ENCODE measurements at places on chromosomes 3 and 15. TPM values are rescaled to one million over a fixed set of nuclear protein-coding genes. Genes with fewer than 3 reads are reported as not detected.
A peak's percentile ranks its signal among the peaks of the same experiment; 100 is the strongest.

The ZPLD1 gene
- not detected for total RNA-seq

The SCAANT1 gene
- total RNA-seq, result not detected

The DET1 gene
- total RNA-seq, result 8.6 TPM

The SERINC4 gene
- total RNA-seq, result not detected

The FEZF2 gene
- total RNA-seq, result not detected

DNA sequence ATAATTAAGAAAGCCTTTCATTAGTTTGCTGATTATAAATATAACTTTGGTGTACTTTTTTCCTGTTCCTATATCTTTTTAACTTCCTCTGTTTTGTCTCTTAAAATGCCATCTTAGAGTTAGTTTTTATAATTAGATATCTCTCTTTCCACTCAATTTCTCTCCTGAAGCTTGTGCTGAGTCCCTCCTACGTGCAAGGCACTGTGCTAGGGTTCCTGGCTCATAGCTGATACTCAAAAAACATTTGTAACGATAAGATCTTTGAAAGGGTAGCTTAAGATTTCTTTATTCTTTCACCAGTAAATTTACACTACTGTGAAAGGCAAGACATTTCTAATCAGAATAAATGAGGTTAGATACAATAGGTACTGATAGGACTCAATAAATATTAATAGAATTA, 358.8 kb downstream of the MECOM start:
- DNase-seq, result no peak
- H3K36me3 ChIP-seq, result no peaks in the 10 kb centered on the region
- H3K4me1 ChIP-seq, result no peaks in the 10 kb centered on the region

- peak overlapping the region; percentile 61 for H3K4me3 ChIP-seq
- no peaks in the 10 kb centered on the region for H3K4me1 ChIP-seq
- H3K27me3 ChIP-seq, result peaks cover 16% of the 10 kb centered on the region
- no peak overlapping the region for H3K27ac ChIP-seq
- DNase-seq, result peak; percentile 40
Measured at GRCh38 chr15:44710236-44711095, 657 bp downstream of the PATL2 start.

GRCh38 chr3:58117561-58118181, 93.1 kb downstream of the DNASE1L3 start:
- no peaks in the 10 kb centered on the region for H3K4me1 ChIP-seq
- no peaks in the 10 kb centered on the region for H3K27me3 ChIP-seq
- no peak overlapping the region for H3K4me3 ChIP-seq
- DNase-seq, result no peak
- H3K36me3 ChIP-seq, result peaks cover 28% of the 10 kb centered on the region

DNA sequence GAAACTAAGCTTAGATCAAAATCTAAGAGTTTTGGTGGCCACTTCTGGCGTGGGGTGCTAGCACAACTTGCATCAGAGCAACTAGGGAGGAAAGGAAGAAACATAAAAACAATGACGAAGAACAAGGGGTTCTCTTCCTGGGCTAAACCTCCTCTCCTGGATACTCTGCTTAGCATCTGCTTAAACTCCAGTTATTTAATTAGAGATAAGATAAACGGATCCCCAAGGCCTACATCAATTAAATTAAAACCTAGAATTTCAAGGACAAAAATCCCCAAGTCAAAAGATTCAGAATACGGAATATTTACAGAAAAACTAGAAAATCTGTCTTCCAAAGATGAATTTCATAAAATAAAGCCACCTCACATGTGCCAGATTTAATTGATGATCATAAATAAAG, 281.9 kb downstream of the SHOX2 start:
- peaks cover 6% of the 10 kb centered on the region for H3K4me1 ChIP-seq
- no peak overlapping the region for H3K27ac ChIP-seq
- H3K36me3 ChIP-seq, result no peaks in the 10 kb centered on the region

DNA sequence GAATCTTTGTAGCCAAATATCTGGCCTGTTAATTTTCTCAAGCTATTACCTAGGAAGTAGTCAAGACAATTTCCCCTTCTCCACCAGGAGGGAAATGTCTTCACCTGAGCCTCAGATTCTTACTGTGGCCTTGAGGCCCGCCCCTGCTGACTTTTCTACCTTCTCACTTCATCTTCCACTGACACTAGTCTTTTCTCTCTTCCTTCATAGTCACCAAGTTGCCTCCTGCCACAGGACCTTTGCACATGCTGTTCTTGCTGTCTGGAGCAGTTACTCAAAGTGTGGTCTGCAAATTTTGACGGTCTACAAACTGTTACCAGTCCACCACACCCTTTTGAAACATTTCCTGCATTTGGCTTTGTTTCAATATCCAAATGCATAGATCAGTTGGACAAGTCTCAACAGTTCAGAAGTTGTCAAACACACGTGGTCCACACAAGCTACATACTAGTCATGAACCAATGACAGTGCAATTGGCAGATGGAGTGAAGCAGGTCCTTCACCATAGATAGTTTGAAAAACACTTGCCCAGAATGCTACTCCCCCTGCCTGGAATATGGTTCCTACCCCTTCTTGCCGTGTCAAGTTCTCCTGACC, 100.5 kb downstream of the OSBPL10 start:
- no peak overlapping the region for H3K4me3 ChIP-seq
- H3K36me3 ChIP-seq, result no peaks in the 10 kb centered on the region
- H3K27me3 ChIP-seq, result no peaks in the 10 kb centered on the region
- H3K27ac ChIP-seq, result no peak overlapping the region
- no peak for DNase-seq
- H3K4me1 ChIP-seq, result peaks cover 44% of the 10 kb centered on the region

DNA sequence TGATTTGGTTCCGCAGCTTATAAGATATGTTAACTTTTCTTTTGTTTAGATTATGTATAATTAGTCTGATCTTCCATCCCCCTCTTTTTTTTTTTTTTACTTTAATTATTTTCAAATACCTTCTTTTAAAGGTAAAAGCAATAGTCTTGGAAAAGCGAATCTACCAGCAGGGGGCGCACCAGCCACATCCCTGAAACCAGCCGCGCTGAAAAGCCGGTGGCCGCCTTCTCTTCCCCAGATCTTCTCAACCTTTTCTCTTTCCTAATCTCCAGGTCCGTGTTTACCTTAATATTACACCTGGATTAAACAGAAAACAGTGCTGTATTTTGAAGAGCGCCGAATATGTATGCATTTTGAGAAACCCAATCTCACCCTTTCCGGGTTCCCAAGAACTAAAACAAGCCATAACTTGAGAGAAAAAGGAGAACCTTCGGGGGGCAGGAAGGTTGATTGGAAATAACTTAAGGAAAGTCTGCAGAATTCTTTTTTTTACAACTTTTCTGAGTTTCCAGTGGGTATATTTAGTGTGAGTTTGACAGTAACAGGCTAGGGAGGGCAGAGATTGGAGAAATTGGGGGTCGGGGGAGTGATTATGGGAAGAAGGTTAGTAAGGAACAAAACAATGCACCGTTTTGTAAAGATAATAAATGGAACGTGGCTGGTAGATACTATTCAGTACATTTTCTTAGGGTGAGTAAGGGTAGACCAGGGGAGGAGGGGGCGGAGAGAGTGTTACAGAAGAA, 2.0 kb upstream of the SOX2 start:
- H3K4me3 ChIP-seq, result peak overlapping the region; percentile 68
- DNase-seq, result peak; percentile 89
- peaks cover 12% of the 10 kb centered on the region for H3K27me3 ChIP-seq
- peaks cover 44% of the 10 kb centered on the region for H3K4me1 ChIP-seq
- peak overlapping the region; percentile 96 for H3K27ac ChIP-seq
- H3K36me3 ChIP-seq, result no peaks in the 10 kb centered on the region

- no peak overlapping the region for H3K4me3 ChIP-seq
- no peak overlapping the region for H3K27ac ChIP-seq
- H3K36me3 ChIP-seq, result no peaks in the 10 kb centered on the region
- H3K27me3 ChIP-seq, result no peaks in the 10 kb centered on the region
- DNase-seq, result no peak
Measured at GRCh38 chr3:15360788-15361493, 28.6 kb upstream of the SH3BP5 start.

GRCh38 chr3:60434323-60434722, 816.9 kb downstream of the FHIT start:
- no peak for DNase-seq
- H3K27ac ChIP-seq, result no peak overlapping the region
- H3K36me3 ChIP-seq, result no peaks in the 10 kb centered on the region
- no peak overlapping the region for H3K4me3 ChIP-seq
- no peaks in the 10 kb centered on the region for H3K27me3 ChIP-seq
- H3K4me1 ChIP-seq, result peaks cover 5% of the 10 kb centered on the region

GRCh38 chr3:175735866-175736265, 876.7 kb downstream of the NAALADL2 start:
- no peak overlapping the region for H3K27ac ChIP-seq
- H3K27me3 ChIP-seq, result no peaks in the 10 kb centered on the region
- H3K4me1 ChIP-seq, result no peaks in the 10 kb centered on the region
- DNase-seq, result no peak
- H3K4me3 ChIP-seq, result no peak overlapping the region

DNA sequence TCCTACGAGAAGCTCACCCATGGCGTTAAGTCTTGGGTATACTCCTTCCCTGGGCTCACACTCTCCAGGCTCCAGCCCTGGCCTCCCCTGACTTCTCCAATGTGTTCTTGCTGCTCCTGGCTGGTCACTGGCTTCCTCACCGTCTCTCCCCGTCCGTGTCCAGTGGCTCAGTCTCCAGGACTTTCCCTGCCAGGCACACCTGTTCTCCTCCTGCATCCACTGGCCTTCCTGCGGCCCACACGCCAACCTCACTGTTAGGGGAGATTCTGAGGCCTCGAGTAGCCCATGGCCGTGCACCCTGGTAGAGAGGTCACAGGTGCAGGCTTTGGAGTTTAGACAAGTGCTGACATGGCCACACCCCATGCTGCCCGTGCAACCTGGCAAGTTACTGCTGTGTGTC, 91.9 kb upstream of the SNRPA1 start:
- no peak overlapping the region for H3K4me3 ChIP-seq
- H3K4me1 ChIP-seq, result no peaks in the 10 kb centered on the region
- no peaks in the 10 kb centered on the region for H3K27me3 ChIP-seq

- no peaks in the 10 kb centered on the region for H3K27me3 ChIP-seq
- no peaks in the 10 kb centered on the region for H3K36me3 ChIP-seq
- DNase-seq, result no peak
- H3K4me3 ChIP-seq, result no peak overlapping the region
- no peaks in the 10 kb centered on the region for H3K4me1 ChIP-seq
Measured at GRCh38 chr15:34782901-34783300, 12.4 kb downstream of the ACTC1 start.

- H3K4me1 ChIP-seq, result no peaks in the 10 kb centered on the region
- no peak overlapping the region for H3K27ac ChIP-seq
- no peaks in the 10 kb centered on the region for H3K36me3 ChIP-seq
- H3K27me3 ChIP-seq, result no peaks in the 10 kb centered on the region
- DNase-seq, result no peak
Measured at GRCh38 chr15:38531509-38531908, 33.1 kb downstream of the RASGRP1 start.

DNA sequence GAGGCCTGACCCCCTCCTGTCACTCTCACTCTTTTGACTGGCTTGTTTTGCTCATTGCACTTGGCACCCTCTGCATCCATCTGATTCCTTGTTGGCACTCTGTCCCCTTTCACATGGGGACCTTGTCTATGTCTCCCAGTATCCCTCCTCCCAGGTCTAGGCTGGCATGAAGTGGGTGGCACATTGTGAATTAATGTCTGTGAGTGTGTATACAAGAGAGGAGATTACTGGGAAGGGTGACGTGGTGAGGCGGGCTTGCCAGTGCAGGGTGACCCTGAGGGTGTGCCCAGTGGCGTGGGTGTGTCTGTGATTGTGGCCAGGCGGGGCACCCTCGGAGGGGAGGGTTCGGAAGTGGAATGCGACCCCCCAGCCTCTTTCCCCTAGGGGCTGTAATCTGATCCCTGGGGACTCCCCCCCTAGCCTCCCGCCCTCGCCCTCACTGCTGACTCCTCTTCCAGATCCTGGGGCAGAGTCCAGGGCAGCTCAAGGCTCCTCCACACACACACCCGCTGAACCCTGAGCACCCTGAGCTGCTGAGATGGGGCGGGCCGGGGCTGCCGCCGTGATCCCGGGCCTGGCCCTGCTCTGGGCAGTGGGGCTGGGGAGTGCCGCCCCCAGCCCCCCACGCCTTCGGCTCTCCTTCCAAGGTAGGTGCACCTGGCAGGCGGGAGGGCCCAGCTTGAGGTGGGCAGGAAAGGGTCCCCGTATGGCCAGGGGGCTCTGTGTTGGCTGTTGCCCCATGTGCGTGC, at the start of gene SEMA3B:
TSS of gene SEMA3B (plus strand) at position 445 of the 749 bp plus-strand sequence. CDS start at position 539, 94 bp downstream.
- H3K4me3 ChIP-seq, result no peak within 1 kb of the TSS
- DNase-seq, result no peak
- no peaks in the 10 kb centered on the region for H3K36me3 ChIP-seq
- no peak within 1 kb of the TSS for H3K27ac ChIP-seq
